ENCODE measurements at places on chromosomes 2 and 18.
A peak's percentile ranks its signal among the peaks of the same experiment; 100 is the strongest.

GRCh38 chr2:96537066-96537733, 648 bp downstream of the ARID5A start:
- peak; percentile 67 for DNase-seq

GRCh38 chr18:27787547-27787946, 389.4 kb downstream of the CDH2 start:
- DNase-seq: no peak

GRCh38 chr2:192952245-192952644, 757.5 kb upstream of the TMEFF2 start:
- no peak for DNase-seq

DNA sequence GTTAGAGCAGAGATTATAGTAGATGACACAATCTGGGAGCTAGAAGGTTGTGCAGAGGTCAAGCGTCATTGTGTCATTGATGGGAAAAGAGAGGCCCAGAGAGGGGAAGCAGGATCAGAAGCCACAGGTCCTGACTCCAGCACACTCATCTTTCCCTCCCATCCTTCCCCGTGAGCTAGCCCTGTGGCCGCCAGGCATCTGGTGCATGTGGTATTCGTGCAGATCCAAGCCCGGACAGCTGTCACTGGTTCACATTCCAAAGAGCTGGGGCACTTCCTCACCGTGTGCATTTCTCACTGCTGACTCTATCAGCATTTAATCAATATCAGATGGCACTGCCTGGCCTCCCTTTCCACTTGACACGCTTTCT, 94.1 kb upstream of the THOC1 start:
- DNase-seq: peak; percentile 56

GRCh38 chr2:39107156-39107555, 13.7 kb downstream of the SOS1 start:
- no peak for DNase-seq

- DNase-seq: no peak
Observed at GRCh38 chr2:74930811-74931486, 27.5 kb upstream of the POLE4 start.

GRCh38 chr2:127145280-127145895, 38.4 kb upstream of the BIN1 start:
- DNase-seq: peak; percentile 51

- DNase-seq: no peak
Observed at GRCh38 chr2:26161926-26162325, 11.0 kb upstream of the GAREM2 start.

DNA sequence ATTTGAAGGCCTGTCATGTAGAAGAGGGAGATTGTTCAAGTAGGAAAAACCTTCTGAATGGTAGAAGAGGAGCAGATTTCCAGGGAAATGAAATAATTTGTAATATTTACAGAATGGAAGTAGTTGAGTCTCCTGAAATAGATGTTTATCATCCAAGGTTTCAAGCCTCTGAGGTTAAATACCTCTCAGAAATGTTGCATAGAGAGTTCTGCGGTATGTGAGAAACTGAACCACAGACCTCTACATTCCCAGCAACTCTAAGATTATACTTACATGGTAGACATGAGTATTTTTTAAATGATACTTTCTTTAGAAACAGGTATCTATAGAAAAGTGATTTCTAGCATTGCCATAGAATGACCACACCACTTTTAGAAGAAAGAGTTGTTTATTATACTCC, 379.8 kb upstream of the FANCL start:
- DNase-seq: no peak

- no peak for DNase-seq
Observed at GRCh38 chr2:74009577-74009976, 24.9 kb downstream of the TET3 start.

GRCh38 chr2:207706936-207707860, 4.2 kb upstream of the CCNYL1 start:
- DNase-seq: no peak

DNA sequence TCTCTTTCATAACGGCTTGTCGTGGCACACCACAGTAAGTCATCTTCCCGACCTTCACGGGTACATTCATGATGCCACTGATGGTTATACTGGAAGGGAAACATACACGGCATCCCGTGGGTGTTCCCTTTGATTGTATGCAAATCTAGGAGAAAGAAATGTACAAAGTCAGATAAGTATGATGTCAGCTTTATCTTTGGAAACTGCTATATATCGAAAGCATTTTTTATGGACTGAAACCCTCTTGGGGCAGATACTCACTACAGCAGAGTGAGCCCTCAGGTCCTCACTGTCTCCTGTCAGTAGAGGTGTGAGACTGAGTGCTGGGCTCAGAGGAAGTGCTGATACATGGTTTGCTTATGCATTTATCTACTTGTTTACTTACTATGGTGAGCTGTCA, 20.4 kb downstream of the PLA2R1 start:
- DNase-seq: no peak

Measured in fibroblast of villous mesenchyme (primary cell).